ENCODE measurements at places on chromosomes 13 and 19.

- DNase-seq: no peak
Measured at GRCh38 chr19:38801359-38802095, 11.2 kb downstream of the LGALS4 start.

- no peak for DNase-seq
Measured at GRCh38 chr13:98519976-98520375, 56.9 kb downstream of the STK24 start.

GRCh38 chr13:20124303-20124702 is 36.5 kb downstream of the GJA3 start:
- DNase-seq: no peak

- no peak for DNase-seq
Measured at GRCh38 chr13:20808874-20809273, 35.1 kb upstream of the EEF1AKMT1 start.

DNA sequence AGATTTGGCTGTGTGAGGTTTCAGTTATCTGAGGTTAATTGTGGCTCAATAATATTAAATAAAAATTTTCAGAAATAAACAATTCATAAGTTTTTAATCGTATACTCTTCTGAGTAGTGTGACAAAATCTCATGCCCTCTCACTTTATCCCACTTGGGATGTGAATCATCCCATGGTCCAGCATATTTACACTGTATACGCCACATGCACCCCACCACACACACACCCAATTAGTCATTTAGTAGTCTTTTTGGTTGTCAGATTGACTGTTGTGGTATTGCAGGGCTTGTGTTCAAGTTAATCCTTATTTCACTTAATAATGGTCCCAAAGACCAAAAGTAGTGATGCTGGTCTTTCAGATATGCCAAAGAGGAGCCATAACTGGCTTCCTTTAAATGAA is 66.4 kb upstream of the PCDH9 start:
- no peak for DNase-seq

GRCh38 chr19:7643031-7643415 is 6.1 kb downstream of the STXBP2 start:
- no peak for DNase-seq

DNA sequence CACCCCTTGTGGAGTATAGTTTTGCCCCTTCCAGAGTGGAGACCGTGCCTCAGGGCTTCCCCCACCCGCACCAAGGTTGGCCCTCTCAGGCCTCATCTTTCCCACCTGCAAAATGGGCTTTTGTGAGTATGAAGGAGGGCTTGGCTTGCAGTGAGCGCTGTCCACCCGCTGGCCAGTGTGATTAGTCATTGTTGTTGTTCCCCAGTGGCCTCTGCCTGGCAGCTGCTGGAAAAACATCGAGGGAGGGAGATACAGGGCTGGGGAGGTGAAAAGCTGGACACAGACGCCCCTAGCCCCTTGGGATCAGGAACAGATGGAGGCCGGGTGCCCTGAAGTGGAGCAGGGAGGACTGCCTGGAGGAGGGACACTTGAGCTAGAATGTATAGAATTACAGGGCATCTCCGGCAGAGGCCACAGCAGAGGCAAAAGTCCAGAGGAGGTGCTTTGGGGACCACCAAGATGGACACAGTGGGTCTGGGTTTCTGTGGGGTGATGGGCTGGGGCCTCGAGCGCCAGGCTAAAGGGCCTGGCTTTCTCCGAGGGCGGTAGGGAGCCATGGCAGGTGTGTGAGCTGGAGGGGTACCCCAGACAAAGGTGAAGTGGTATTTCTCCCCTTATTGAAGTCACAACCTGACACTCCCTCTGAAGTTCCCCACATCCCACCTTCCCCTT is 3.9 kb upstream of the IL12RB1 start:
- DNase-seq: no peak

GRCh38 chr13:98564204-98564603 is 12.7 kb downstream of the STK24 start:
- no peak for DNase-seq

DNA sequence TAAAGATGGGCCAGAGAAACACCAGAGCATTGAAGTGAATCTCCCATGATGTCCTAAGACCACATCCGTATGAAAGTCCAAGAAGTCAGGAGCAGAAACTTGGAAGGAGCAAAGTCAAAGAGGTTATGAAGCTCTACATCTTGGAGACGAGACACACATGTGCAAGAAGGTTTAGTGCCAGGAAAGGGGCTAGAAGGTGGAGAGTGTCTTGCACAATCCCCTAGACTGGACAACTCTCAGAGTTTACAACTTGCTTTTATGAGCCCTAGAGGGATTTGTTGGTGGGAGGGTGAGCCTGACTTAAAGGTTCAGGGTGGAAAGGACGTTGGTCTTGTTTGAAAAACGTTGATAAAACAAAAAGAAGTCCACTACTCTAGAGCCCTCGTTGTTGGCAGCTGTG is 150.6 kb downstream of the GPC6 start:
- DNase-seq: no peak

DNA sequence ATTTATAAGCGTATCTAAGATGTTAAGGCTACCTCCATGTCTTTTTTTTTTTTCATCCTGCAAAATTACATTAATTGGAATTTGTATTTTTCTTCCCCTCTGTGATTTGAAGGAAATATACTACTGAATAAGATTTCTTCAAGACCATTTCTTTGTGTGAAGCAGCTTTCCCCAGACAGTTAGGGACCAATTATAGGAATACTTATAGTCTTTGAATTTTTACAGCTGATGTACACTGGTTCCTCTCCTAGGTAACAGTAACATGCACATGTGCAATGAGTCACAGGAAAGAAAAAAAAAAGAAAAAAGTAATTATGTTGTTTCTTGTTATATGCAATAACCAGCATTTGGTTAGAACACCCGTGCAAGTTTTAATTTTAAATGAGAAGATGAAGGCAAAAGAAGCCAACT is 82.0 kb downstream of the PCDH9 start:
- DNase-seq: no peak

DNA sequence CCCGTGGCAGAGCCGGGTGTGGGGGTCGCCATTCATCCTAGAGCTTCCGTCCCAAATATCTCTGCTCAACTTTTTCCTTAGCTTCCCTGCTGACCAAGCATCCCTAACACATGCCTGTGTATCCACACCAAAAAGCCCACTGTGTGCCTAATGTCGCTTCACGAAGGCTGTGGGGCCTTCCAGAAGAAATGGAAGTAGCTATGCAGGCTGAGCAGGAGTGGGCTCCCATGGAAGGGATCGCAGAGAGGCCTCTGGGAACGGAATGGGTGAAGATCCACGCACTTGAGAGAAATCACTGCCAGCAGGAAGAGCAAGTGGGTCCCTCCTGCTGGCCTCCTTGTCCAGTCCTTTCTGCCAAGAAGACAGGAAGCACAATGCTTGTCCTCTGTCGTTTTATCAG is 136.0 kb downstream of the SOX1 start:
- no peak for DNase-seq

DNA sequence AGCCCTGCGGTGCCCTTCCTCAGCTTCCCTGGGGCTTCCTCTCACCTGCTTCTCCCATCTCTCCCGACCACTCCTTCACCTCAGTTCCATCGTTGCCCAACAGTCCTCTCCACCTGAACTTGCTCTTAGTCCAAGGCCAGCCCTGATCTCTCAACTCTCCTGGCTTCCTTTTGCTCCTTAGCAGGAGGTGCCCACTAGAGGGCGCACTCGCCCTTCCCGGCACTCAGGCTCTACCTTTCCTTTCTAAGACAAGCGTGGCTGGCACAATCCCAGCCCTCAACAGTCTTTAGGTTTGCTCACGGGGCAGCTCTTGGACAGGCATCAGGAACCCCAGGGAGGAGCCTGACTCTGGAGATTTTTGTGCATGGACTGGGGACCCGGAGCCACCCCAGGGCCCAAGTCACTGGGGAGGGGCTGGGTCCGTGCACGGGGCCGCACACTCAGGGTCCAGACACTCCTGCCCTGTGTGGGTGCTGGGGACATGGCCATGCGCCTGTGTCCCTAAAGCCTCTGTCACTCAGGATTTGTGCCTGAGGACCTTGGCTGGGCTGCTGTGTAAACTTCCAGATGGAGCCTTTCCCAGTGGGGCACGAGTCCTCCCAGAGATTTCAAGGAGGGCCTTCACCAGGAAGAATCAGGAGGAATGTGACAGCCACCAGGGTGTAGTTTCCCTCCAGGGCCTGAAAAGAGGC is 12.1 kb upstream of the CEACAM8 start:
- DNase-seq: no peak

DNA sequence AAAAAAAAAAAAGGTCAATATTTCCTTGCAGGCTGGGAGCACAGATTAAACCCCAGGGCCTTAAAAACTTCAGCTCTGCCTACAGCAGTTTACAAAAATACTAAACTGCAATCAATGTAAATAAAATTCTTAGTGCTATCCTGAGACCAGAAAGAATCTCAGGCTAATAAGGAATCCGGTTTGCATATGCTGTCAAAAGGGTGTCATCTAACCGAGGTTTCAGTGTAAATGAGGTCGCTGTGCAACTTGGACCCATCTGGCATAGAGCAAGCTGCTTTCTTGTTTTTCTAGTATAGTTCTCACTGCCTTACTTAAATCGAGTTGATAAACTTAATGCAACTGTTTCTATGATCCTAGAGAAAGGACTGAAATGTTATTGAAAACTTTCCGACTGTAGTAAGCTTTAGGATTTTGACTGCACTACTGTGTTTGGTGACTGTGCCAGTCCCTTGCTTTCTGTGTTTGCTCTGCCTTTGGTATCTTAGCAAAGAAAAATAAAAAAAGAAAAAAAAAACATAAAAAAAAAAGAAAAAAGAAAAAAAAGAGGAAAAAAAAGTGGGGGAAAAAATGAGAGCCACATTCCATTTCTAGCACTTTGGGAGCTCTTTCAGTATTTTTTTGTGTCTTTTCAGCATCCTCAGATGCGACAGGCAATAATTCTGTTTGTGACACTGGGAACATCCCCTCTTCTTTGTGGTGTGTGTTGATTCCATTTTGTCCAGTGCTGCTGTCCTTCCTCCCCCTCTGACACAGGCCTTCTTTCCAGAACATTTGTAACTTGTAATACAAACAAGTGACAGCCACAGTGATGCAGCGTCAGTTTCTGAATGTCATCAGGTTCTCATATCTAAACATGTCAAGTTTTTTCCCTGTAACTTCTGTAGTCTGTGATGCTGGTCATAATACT is 340.5 kb downstream of the ZNF536 start:
- no peak for DNase-seq

DNA sequence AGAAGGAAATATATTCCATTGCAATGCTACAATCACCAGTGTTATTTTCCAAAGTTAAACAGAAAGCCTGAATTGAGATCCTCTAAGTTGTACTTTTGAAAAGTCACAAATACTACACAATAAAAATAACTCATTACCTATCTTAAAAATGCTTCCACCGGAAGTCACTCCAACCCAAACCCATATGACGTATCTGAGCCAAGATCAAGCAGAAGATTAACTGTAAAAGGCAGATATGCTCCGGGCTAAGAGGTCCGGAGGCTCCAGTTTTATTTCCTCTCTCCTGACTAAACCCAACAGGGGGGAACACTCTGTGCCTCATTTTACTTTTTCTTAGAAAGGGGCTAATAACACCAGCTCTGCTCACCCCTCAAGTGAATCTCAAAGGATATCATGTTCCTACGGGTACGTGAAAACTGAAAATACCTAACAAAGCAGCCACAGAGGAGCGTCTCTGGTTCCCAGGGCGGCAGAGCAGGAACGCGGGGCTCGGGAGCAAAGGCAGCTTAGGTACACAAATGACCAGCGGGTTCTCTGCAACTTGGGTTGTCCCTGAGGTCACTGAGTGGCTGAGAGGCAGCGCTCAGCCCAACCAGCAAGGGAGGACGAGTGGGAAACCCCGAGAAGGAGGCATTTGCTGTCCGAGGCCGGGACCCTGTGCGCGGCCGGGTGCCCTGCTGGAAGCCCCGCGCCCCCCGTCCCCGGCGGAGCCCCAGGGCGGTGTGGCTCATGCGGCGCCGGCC is 750 bp downstream of the RAB20 start:
- no peak for DNase-seq

GRCh38 chr19:33242911-33243310 is 17.3 kb upstream of the SLC7A10 start:
- DNase-seq: no peak

All from astrocyte of the cerebellum (primary cell).